ENCODE measurements at places on chromosomes 7 and 10.

GRCh38 chr10:62093863-62094291 lies 174.8 kb downstream of the RTKN2 start:
- DNase-seq: no peak

GRCh38 chr10:9681655-9682054 lies 1336.0 kb upstream of the CELF2 start:
- DNase-seq: no peak

DNA sequence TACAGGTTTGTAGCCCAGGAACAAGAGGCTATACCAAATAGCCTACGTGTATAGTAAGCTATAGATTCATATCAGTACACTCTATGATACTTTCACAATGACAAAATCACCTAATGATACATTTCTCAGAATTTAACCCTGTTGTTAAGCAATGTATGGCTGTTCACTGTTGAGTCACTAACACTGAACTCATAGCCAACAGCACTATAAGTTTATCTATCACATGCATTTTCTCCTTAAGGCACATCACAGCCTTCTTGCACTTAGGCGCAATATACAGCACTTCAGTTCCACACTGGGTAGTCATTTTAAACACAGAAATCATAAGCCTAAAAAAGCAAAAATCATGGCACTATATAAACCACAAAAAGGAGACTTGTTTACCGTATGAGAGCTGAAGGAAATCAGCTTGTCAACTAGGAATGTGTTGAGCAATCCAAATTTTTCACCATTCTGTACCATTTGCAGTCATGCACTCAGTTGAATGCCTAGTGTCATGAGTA lies 45.6 kb downstream of the ZNF438 start:
- no peak for DNase-seq

- no peak for DNase-seq
Observed at GRCh38 chr7:107701191-107701590, 40.6 kb downstream of the SLC26A4 start.

DNA sequence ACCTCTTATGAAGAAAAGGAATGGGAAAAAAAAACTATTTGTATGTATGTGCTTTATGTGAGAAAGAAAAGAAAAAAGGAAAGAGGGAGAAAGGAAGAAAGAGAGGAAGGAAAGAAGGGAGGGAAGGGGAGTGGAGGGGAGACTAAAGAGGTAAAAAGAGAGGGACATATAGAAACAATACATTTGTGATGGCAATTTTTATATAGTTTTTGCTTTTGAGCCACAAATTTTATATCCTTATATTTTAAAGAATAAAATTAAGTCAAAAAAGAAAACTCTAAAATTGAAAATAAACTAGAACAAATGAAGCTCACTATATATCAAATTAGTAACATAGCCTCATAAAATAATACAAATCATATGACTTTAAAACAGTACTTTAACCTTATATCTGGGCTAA lies 11.0 kb downstream of the C7orf25 start:
- no peak for DNase-seq

DNA sequence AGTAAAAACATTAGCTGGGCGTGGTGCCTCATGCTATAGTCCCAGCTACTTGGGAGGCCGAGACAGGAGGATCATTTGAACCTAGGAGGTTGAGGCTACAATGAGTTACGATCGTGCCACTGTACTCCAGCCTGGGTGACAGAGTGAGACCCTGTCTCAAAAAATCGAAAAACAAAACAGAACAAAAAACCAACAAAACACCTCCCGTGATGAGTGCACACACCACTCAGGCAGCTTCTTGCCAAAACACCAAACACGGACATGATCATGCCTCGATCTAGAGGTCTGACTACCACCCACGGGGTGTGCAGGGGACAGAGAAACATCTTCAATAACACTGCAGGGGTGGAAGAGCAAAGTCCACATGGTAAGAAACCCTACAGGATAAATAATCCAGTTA lies 44.4 kb downstream of the AMZ1 start:
- DNase-seq: no peak

GRCh38 chr7:55536619-55537457 lies 35.5 kb downstream of the VOPP1 start:
- no peak for DNase-seq

- DNase-seq: no peak
Observed at GRCh38 chr10:81728692-81729091, 146.3 kb upstream of the NRG3 start.

DNA sequence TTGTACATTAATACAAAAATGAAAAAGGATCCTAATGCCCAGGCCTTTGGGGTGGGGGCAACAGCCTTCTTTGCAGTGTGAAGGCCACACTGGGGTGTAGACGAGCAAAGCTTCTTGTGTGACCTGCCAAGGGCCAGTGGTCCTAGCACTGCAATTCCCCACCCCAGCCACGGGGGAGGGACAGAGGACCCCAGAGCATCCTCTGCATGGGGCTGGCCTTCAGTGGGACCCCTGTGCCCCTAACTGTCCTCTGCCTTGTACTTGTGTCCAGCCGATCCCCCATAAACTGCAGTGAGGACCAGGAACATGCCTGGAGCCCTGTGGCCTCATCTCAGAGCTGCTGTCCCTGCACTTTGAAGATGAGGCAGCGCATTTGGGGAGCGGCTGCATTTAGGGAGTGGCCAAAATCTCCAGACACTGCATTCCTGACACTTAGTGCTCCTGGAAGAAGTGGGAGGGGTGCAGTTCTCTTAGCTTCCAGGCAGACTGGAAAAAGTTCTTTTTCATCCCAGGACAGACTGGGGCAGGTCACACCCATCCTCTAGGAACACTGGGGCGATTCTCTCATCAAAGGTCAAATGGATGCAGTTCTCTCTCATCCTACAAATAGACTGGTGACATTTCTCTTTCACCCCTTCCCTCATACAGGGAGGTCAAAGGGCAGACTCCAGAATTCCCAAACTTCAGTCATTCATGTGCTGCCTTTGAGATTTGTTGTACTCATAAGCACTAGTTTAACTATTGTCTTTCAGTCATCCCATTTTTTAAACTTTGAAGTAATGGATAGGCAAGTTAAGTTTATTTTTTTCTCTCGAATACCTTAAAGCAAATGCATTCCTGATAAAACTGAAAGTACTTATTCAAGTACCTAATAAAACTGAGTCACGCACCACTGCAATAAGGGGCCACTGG lies 922 bp upstream of the MYO1G start:
- DNase-seq: no peak

DNA sequence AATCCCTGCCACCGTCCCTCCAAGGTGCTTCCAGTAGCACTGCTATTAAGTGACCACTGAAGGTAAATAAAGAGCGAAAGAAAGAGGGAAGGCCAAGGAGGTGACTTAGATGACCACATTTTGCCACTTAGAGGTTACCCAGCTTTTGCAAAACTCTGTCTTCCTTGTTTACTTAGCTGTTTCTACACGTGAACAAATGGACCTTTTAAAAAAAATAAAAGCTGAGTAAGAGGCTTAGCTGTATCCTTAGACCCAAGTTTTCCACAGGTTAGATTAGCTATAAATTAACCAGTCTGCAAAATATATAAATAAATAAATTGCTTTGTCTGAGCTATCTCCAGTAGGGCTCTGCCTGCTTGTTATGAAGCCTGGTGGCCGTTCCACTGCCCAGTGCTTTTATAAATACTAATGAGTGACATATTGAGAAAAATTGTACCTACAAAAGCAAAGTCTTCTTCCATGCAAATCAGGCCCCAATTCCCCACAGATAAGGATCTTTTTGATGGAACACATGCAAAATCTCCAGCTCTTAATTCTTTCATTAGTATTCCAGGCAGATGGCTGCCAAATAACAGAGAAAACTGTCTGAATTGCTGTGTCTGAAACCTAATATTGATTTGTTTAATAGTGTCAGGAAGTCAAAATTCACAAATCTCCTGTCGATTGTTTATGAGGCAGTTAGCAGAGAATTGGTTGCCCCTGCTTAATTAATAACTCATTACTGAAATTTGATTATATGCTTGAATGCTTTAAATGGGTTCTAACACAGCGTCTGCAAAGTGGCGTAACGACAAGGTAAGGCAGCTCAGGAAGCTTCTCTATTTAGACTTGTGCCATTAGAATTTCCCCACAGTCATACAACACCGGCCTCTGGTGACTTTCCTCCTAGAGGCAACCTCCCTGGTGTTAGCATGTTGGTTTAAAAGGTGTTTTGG lies 176.7 kb downstream of the EMX2 start:
- DNase-seq: no peak

DNA sequence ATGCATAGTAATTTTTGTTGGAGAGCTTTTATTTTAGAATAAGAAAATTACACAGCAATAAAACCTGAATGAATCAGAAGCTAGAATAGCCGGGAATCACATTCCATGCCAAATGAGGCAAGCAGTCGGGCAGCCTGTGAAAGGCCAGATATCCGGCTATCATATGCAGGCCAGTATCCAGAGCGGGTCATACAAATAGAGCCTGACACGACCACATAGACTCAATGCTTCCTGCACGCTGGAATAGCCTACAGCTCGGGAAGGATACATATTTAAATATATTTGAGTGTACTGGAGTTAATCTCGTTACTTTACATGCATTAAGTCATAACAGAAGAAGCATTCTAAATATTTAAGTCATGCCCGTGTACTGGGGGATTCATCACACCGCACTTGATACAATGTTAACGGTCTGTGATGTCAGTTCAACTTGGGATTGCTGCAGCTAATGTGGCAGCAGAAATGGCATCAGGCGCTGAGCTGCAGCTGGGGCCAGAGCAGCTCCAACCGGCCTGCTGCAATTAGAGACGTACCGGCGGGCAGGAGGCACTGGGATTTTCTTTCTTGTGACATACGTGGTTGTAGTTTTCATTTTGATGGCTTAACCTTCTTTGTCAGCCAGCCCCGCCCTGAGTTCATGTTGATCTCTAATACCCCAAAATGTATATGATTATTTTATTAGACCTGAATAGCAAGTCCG lies 112.0 kb downstream of the EBF3 start:
- peak; percentile 42 for DNase-seq

GRCh38 chr10:122243550-122243949 lies 27.5 kb upstream of the BTBD16 start:
- peak; percentile 13 for DNase-seq

DNA sequence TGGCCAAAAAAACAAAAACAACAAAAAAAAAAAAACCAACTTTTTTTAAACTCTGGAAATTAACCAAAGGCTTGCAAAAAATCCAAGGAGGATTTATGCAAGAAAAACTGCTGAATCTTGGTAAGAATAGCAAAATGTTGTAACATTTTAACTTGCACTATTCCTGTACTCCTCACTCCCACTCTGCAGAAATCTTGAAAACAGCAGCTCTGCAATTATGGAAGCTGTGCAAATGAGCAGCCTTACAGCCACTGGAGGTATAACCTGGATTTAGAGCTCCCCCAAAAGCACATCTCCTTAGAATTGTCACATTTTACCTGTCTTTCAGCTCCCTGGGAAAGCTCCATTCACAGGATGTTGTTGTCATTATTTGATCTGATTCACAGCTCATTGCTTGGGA lies 41.8 kb upstream of the LRGUK start:
- DNase-seq: no peak

- DNase-seq: no peak
Observed at GRCh38 chr10:28981007-28981406, 303.7 kb downstream of the BAMBI start.

- DNase-seq: no peak
Observed at GRCh38 chr7:23345601-23346000, 46.5 kb downstream of the MALSU1 start.

- no peak for DNase-seq
Observed at GRCh38 chr10:6721480-6721879, 141.4 kb upstream of the PRKCQ start.

GRCh38 chr10:129847741-129848483 lies 116.2 kb downstream of the EBF3 start:
- DNase-seq: no peak

- no peak for DNase-seq
Observed at GRCh38 chr7:85765698-85766298, 578.9 kb upstream of the SEMA3D start.

- no peak for DNase-seq
Observed at GRCh38 chr10:18399158-18399557, 252.2 kb downstream of the NSUN6 start.

- no peak for DNase-seq
Observed at GRCh38 chr7:120400806-120401455, 128.0 kb downstream of the KCND2 start.

GRCh38 chr7:66150471-66150870 lies 35.8 kb downstream of the CRCP start:
- peak; percentile 84 for DNase-seq

GRCh38 chr10:117865945-117866344 lies 180.8 kb downstream of the RAB11FIP2 start:
- no peak for DNase-seq

- peak; percentile 33 for DNase-seq
Observed at GRCh38 chr10:132345345-132345744, 13.4 kb downstream of the LRRC27 start.

- DNase-seq: no peak
Observed at GRCh38 chr7:5630670-5631069, 150.8 kb downstream of the RNF216 start.

GRCh38 chr10:86169506-86170254 lies 196.9 kb downstream of the GRID1 start:
- peak; percentile 30 for DNase-seq

DNA sequence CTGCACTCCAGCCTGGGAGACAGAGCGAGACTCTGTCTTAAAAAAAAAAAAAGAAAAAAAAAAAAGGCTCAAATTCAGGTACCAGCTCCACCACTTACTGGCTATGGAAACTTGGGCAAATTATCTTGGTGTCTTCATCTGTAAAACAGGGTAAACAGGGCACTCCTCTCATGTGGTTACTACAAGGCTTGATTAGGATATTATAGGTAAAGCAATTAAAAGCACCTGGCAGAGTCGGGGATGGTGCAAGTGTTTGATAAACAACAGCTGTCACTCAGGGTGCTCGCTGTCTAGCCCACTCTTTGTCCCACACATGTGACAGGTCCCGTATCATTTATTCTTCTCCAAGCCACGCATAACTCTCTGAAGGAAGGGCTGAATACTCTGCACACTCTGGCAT lies 96.9 kb downstream of the SORBS1 start:
- DNase-seq: no peak

All from sciatic nerve (tissue), 2 donors.